ENCODE measurements at places on chromosomes 3 and 15. TPM values are rescaled to one million over a fixed set of nuclear protein-coding genes. Genes with fewer than 3 reads are reported as not detected.

The SLC38A3 gene
- total RNA-seq: 1.2 TPM

DNA sequence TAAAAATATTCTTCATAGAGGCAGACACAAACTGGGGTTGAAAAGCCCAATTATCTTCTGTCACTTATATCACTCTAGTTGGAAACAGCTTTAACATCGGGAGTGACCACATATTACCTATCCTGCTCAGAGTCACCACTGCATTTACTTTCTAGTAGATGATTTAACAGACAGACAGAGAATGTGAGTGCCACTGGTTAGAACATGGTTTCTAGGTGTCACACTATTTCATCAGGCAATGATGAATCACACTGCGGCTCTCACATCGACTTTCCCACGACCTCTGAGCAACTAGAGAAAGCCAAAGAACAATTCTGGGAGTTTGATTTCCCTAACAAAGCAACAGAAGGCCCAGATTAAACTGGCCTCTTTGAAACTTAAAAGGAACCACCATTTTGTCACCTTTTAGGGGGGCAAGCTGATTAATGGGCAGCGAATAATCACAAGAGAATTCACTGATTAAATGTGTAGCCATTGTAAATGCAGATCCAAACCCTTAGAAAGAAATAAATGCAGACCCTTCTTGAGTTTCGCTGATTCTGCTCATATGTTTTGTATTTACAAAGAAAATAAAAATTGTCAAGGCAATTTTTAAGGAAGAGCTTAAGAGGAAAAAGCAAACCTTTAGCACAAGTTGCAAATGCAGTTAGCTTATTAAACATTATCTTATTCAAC, 112.6 kb upstream of the KBTBD8 start:
- no peak for DNase-seq

DNA sequence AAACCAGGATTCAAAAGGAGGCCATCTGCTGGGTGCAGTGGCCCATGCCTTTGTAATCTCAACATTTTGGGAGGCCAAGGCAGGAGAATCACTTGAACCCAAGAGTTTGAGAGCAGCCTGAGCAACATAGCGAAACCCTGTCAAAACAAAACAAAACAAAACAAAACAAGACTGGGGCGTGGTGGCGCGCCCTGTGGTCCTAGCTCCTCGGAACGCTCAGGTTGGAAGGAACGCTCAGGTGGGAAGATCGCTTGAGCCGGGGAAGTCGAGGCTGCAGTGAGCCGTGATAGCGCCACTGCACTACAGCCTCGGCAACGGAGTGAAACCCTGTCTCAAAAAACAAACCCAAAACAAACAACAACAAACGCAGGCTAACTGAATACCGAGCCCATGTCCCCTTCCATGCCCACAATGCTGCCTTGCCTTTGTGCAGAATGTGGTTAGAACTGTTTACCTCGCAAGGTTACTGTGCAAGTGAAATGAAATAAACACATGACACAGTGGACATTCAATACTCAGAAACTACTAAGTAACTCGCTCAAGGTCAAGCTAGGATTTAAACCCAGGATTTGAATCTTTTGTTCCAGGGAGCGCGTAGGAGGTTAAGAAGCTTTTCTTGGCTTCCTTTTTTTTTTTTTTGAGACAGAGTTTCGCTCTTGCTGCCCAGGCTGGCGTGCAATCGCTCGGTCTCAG, 766 bp upstream of the EMC4 start:
- no peak for DNase-seq

The CERS3 gene
- not detected for total RNA-seq

DNA sequence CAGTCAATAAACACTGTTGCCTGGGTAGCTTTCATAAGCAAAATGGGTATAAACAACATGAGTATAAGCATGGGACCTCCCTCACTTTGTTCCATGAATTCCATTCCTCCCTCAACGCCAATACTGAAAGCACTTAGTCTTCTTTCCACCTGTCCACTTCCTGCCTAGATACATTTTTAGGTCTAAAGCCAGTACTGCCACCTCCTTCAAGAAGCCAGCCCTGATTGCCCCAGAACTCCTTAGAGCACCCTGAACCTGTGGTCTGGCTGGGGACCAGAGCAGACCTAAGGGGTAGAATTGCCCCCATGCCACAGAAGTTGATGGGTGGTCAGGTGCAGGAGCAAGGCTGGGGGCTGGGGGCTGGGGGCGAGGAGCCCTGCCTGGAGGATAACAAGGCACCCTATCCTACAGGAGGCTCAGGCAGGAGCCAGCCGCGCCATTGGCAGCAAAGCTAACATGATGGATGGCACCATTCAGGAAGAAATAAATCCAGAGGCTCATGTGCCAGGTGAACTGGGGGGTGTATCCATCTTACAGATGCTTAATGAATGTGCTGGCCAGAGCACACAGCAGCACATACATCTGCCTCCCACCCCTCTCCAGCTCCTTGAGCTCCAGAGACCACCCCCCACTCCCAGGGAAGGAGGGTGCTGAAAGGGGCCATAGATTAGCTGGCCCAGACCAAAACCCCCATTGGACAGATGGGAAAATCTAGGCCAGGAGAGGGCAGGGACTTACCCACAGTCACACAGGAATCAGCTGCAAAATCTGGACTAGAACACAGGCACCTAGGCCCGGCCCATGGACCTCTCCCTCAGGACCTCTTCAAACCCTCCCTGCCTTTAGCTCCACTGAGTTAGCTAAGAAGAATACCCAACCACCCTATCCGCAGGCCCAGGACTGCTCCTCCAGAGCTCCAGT, 113.8 kb upstream of the LINGO1 start:
- DNase-seq: no peak

DNA sequence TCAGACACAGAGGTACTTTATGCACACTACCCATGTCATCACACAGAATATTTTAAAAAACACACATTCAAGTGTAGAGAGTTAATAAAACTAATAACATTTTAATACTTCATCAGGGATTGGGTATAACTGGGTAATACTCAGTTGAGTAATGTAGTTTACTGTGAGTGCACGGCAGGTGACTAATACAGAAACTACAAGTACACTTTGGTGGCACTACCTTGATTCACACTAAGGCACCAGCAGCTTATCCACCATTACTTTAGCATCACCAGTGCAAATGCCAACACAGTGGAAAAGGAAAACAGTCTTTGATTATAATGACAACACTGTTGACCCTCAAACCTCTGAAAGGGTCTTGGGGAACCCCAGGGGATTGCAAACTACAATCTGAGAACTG, 33.6 kb downstream of the ZNF280D start:
- no peak for DNase-seq

DNA sequence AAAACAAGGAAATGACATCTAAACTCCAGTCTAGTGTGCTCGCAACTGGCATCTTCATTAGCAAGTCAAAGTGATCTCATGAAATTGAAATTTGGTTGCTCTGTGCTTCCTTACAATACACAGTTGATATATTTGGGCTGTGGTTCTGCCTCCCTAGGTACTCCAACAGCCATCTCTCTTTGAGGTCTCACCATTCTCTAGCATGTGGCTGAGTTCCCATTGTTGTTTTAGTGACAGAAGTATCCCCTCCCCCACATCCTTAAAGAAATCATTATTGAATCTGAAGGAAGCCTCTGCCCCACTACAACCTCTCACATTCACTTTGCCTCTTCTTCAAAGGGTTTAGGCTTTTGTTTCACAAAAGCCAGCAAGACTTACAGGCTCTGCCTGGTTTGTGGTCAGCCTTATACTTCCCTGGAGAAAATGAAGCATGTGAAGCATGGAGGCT, 516.5 kb downstream of the NLGN1 start:
- DNase-seq: no peak

DNA sequence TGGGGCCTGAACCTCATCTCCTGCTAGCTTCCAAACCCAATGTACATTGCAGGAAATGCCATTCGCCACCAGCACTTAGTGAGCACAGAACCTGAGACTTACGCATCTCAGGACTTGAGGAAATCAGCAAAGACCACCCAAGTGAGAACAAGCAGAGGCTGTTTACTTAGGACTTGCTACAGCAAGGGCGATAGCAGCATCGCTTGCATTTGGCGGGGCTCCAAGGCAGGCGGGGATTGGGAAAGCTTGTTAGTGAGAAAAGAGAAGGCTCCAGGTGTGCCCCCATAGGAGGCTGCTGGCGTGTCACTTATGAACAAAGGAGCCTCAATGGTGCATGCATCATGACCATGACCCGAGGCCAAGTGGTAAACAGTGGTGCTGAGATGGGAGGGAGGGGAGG, 19.7 kb downstream of the SLC6A20 start:
- peak; percentile 59 for DNase-seq

DNA sequence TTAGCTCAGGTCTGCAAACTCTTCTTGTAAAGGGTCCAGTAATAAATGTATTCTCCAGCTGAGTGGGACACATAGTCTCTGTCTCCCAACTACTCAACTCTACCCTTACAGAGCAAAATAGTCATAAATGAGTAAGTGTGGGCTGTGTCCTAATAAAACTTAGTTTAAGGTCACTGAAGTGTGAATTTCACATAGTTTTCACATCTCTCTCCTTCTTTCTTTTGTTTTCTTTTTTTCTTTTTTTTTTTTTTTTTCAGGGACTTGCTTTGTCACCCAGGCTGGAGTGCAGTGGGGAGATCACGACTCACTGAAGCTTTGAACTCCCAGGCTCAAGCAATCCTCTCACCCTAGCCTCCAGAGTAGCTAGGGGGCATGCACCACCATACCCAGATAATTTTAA, 1.9 kb upstream of the ACTL6A start:
- no peak for DNase-seq

- DNase-seq: no peak
These were observed 224.2 kb downstream of the MINAR1 start for GRCh38 chr15:79656151-79657000.

DNA sequence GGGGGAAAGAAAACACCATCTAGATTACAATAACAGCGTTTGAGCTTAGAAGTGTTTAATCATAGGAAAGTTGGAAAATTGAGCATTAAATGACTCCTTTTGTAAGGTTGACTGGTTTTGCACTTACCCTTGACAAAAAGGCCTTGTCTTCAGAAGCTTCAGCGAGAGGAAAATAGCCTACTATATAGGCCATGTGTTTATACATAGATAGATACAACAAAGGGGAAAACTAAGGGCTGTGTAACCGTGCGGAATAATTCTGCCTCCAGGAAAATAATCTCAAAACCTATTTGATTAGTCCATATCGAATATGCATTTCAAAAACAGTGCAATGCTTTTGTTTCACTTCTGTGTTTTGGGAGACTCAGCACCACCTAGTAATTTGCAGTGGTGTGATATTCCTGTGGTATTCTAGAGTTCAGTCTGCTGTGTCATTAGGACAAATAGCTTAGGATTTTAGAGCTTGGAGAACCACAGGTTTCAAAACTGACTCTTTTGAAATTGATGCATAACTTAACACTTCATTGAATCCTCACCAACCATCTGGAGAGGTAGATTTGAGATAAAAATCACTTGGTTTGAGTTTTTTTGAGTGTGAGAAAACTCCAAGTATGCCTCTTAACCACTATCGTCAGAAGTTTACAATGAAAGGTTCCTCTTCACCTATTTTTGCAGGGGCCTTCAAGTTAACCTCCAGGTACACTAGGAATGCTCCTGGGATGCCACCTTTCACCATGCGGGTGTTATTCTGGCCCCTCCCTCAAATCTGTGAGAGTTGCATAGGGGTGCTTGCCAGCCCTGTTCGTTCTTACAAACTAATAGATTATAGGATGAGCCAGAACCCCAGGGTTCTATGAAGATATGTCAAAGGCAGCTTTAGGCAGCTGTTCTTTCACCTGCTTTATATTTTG, 1.9 kb downstream of the ARHGAP31 start:
- peak; percentile 19 for DNase-seq

The SCN11A gene
- not detected for total RNA-seq

DNA sequence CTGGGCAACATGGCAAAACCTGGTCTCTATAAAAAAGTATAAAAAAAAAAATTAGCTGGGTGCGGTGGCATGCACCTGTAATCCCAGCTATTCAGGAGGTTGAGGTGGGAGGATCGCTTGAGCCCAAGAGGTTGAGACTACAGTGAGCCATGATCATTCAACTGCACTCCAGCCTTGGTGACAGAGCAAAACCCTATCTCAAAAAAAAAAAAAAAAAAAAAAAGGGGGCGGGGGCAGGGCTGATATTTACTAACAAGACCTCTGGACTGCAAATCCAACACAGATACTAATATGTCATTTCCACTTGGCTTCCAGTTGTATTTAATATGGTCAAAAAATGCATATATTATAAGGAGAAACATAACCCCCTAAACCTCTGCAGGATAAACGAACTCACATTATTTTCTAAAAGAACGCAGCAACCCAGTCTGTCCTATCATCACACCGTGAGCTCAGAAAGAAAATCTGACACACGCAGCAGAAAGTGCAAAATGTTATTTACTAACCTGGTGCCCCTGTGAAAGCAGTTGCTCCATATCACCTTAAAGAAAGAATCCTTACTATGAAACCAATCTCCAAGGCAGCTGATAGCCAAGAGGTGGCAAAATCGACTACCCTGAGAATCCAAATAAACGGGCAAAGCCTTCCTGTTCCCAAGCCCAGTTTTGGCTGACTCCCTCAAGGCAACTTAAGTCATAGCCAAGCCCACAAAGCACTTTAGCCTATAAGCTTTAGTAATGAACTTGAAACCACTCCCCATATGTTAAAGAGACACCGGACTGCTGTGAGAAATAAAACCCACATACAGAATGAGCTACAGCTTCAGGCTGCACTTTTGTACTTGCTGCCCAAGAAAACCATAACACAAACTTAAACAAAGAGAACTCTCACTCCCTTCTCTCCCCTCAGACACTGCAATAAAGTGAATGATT, 39.3 kb downstream of the PLD1 start:
- no peak for DNase-seq

The CDHR4 gene
- total RNA-seq: not detected

All from chondrocyte (in vitro differentiated cells).